ENCODE measurements at places on chromosomes 4 and X.

- no peak for DNase-seq
Observed at GRCh38 chr4:76982638-76983584, 33.4 kb downstream of the SEPTIN11 start.

DNA sequence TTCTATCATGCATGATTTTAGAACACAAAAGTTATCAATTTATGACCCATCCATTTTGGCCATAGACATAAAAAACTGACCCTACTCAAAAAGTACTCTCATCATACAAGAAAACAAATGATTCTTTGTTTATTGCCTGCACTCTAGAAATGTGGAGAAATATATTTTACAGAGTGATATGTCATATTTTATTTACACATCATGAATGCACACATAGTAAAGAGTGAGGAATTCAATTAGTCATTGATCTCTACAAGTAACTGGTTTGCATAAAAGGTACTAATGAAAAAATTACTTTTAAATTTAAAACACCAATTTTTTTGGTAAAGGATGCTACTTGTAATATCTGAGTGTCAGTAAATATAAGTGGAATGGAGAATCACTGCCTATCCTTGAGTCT is 242.5 kb upstream of the FAT4 start:
- DNase-seq, result no peak

DNA sequence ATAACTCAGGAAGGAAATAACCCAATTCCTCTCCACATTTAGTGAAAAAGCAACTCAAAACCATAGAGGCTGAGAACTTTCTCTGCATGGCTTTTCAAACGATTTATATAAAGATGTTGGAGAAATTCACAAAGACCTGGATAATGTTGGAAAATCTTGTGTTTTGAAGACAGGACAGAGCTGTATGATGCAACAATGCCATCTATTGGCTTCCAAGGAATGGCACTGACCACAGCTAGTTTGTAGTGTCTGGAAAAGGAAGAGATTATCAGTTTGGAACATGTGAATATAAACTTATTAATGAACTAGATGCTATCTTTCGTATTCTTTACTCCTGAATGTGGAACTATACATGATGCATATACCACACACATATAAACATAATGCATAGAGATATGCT is 503.6 kb downstream of the IL1RAPL1 start:
- DNase-seq, result no peak

DNA sequence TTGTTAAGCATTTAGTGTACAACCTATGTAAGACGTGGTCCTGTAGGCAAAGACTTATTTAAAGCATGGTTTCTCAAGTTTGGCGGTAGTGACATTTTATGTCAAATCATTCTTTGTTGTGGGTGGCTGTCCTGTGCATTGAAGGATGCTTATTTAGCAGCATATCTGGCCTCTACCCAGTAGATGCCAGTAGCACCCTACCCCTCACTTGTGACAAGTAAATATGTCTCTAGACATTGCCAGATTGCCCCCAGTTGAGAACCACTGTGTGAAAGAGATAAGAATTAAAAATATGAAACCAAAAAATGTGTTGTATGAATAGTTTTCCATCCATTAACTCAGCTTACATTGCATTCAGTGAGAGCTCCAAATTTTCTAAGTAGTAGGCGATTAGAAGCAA is 25.5 kb downstream of the MMAA start:
- DNase-seq, result no peak

DNA sequence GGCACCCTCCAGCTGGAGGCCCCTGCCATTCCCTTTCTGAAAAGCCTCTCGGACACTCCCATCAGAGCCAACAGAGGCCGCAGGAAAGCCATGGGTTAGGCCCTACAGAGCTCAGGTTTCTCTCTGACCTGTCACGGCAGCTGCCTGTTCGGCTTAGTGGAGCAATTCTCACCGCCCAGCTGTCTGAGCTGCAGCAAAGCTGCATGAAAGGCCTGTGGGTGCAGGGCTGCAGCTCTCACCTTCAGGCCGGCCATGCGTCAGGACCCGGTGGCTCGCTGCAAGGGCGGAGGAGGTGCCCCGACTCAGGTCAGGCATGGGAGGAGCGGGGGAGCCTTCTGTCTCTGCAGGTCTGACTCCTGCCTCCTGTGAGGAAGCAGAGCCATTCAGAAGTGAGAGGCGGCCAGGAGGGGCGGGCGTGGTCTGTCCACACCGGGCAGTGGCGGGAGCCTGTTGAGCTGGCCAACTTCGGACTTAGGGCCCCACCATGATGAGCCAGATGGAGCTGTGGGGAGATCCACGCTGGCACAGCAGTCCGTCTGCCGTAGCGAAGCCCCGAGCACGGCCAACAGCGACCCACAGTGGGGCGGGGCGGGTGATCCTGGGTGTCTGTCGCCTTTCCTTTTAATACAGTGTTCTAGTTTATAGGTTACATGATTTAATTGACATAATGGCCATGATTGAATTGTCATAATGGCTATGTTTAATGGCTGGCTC is 23.4 kb downstream of the PDE6B start:
- DNase-seq, result no peak

GRCh38 chr4:133152330-133152821 is 3.3 kb downstream of the PCDH10 start:
- no peak for DNase-seq

DNA sequence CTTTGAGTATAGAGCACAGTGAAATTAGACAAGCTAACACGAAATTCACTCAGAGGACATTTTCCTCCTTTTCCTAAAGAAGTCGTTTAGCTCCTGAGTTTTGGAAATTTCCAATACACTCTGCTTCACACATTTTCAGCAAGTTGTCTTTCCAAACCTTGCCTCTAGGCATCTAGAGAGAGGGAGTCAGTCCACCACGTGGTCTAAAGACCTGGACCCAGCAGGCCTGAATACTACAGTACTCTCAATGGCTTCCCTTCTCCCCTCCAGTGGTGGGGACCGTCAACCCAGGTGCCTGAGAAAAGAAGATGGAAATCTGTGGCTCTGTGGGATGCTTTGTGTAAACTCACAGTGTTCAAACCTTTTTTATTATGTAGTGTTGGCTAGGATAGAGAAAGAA is 13.9 kb upstream of the SCML2 start:
- DNase-seq, result no peak

GRCh38 chrX:22037225-22037624 is 5.1 kb downstream of the PHEX start:
- no peak for DNase-seq

DNA sequence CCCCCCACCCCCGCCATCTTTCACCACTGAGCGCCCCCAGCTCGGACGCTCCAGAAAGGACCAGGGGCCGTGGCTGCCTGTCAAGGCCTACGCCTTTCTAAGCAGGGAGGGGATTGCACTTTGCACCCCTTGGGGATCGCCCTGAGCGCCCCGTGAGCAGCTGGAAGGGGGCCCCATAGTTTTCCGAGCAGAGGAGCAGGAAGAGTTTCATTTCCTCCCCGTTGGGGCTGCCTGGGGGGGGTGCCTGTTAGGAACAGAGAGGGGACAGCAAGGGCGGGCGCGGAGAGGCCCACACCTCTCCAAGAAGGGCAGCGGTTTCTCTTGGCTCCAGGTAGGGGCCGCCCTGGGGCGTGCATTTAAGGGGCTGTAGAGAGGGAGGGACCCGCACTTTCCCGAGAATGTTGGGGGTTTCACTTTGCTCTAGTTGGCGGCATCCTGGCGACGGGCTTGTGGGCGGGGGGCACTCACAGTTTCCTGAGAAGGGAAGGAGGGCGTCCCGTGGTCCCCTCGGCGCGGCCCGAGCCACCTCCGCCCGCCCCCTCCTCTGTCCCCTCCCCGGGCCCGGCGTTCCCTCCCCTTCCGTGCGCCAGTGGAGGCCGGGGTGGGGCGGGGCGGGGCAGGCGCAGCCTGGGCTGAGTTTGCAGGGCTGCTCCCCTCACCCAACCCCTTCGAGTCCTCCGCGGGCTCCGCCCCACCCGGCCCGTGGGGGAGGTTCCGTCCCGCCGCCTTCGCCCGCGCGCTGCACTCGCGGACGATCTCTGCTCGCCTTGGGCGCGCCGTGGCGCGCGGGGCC is 82.3 kb upstream of the CD99 start:
- DNase-seq, result peak; percentile 75

- no peak for DNase-seq
Observed at GRCh38 chrX:71976753-71977152, 66.1 kb downstream of the NHSL2 start.

DNA sequence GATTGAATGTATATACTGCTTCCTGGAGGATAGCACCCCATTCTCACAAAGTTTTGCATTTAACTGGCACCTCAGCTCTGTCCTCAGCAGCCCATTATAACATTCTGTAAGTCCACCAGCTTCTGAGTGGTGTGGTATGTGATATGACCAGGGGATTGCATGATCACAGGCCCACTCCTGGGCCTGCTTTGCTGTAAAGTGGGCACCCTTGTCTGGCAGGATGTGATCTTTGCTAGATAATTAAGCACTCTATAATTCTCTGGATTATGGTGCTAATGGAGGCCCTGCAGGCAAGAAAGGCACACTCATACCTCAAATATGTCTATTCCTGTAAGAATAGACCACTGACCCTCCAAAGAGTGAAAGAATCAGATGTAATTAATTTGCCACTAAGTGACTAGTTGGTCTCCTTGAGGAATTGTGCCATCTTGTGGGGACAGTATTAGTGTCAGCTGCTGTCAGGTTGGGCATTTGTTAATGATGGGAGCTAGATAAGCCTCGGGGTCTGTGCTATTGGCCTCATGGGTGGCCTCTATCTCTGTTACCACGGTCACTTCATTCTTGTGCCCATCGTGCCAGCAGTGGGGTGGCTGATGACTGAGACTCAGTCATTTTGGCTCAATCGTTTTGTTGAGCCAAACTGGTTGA is 2.2 kb upstream of the CFI start:
- peak; percentile 30 for DNase-seq

DNA sequence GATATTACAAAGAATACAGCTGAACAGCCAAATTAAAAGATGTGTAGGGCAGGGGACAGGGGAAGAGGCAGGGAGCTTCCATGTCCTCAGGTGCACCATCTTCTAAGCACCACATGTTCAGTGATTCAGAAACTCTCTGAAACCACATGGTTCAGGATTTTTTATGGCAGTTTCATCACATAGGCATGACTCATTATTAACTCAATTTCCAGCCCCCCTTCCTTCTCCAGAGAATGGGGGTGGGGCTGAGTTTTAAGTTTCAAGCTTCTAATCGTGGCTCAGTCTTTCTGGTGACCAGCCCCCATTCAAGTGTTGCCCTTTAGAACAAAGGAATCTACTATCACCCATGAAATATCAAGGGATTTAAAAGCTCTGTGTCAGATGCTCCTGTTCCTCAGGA is 317.8 kb upstream of the GALNT7 start:
- DNase-seq, result peak; percentile 79

DNA sequence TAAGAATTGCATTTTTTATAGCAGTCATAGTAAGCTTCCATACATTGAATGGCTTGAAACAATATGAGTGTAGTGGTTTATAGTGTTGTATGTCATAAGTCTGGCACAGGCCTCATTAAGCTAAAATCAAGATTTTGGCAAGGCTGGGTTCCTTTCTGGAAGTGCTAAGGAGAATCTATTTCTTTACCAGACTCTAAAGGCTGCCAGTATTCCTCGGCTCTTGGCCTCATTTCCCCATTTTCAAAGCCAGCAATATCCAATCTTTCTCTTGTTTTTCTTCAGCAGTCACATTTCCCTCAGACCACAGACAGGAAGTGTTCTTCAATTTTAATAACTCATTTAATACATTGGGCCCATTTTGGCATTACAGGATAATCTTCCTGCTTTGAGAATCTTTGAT is 1155.5 kb upstream of the PABPC4L start:
- no peak for DNase-seq

- peak; percentile 25 for DNase-seq
Observed at GRCh38 chr4:125091-125771, 930 bp downstream of the ZNF718 start.

GRCh38 chr4:75714704-75715103 is 9.7 kb upstream of the USO1 start:
- no peak for DNase-seq

- peak; percentile 69 for DNase-seq
Observed at GRCh38 chr4:106315476-106315967, 487 bp downstream of the TBCK start.

GRCh38 chr4:99961711-99962110 is 11.6 kb upstream of the H2AZ1 start:
- DNase-seq, result no peak

Data from RWPE1 (cell line).